ENCODE measurements at places on chromosomes 3 and 15.

GRCh38 chr3:11162401-11163345 lies 8.4 kb downstream of the HRH1 start:
- H3K27ac ChIP-seq, result no peak overlapping the region
- no peak for DNase-seq
- H3K4me3 ChIP-seq, result no peak overlapping the region

DNA sequence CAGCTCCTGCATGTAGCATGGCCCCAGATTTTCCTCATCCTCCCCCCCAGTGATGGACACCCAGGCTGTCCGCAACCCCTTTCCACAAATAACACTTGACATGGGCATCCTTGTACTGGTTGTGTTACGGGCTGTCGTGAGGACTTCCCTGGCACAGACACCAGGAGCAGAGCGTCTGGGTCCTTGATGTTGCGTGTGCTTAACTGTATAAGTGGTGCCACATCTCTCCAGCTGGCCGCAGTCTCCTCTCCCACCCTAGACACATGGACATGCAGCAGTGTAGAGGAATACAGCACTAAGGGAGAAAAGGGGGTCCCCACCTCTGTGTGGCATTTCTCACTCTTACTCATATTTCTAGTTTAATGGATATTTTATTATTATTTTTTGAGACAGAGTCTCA lies 56.6 kb downstream of the FBLN2 start:
- no peak overlapping the region for H3K27ac ChIP-seq
- no peaks in the 10 kb centered on the region for H3K36me3 ChIP-seq
- no peaks in the 10 kb centered on the region for H3K4me1 ChIP-seq
- no peak for DNase-seq
- no peak overlapping the region for H3K4me3 ChIP-seq

GRCh38 chr15:72487070-72487797 lies 13.1 kb downstream of the ARIH1 start:
- peaks cover 10% of the 10 kb centered on the region for H3K36me3 ChIP-seq
- no peak overlapping the region for H3K4me3 ChIP-seq
- H3K27ac ChIP-seq, result no peak overlapping the region
- H3K27me3 ChIP-seq, result no peaks in the 10 kb centered on the region
- peaks cover 30% of the 10 kb centered on the region for H3K4me1 ChIP-seq
- DNase-seq, result no peak

DNA sequence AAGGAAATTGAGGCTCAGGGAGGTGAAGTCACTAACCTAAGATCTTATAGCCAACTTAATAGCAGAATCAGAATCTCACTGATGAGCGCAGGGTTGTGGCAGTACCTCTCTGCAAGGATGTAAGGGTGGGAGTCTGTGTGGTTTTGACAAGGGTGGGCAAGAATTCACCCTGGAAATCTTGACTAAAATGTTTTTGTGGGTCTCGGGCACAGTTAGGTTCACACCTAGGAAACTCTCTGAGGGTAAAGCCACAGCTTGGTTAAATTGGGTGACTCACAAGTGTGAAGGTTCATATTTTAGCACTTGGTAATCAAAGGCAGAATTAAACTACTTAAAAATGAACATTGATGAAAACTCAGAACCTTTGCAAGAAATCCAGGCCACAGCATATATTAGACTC lies 178.2 kb upstream of the EOMES start:
- no peaks in the 10 kb centered on the region for H3K27me3 ChIP-seq
- no peak for DNase-seq
- H3K27ac ChIP-seq, result no peak overlapping the region
- peaks cover 20% of the 10 kb centered on the region for H3K36me3 ChIP-seq
- H3K4me1 ChIP-seq, result peaks cover 34% of the 10 kb centered on the region

DNA sequence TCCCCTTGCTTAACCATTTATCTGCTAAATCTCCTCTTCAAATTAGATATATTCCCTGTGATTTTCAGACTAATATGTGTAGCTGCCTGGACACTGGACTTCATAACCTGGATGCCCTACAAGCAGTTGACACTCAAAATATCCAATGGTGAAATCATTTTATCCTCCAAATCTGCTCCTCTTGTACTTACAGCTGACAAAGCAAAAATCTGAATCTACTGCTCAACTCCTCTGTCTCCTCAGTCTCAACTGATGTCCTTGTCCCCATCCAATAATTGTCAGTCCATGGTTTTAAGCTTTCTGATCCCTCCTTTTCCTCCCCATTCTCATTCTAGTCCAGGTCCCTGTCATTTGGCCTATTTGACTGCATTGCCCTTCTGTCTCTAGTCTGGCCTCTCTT lies 411.8 kb downstream of the TBC1D5 start:
- H3K36me3 ChIP-seq, result no peaks in the 10 kb centered on the region
- H3K27me3 ChIP-seq, result no peaks in the 10 kb centered on the region

DNA sequence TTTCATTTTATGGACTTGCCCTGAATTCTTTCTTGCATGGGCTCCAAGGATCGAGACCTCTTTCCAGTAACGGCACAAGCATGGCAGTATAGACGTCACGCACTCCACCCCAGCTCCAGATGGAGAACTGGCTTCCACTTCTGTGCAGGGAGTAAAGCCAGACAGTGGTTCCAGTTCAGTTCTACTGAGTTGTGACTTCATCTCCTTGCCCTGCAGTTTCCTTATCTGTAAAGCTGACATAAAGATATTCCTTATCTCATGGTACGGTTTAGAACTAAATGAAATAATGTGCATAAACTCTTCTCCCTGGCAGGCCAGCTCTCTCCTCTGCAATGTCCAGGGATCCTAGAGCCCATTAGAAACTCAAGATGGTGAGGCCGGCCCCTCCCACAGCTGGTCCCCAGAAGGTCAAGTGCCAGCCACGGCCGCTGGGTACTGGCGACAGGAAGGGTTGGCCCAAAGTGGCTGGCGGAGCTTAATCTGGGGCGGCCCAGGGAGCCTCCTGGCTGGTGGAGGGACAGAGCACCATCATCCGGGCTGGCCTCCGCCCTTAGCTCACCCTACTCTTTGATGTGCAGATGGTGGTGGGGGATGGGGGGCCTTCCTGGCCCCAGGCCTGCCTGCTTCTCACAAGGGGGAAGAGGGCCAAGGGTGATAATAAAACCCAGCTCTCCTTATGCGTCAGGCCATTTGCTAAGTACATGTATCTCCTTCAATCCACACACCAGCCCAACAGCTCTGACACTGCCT lies 7.2 kb downstream of the MESP2 start:
- peaks cover 11% of the 10 kb centered on the region for H3K4me1 ChIP-seq
- no peak overlapping the region for H3K4me3 ChIP-seq
- DNase-seq, result no peak
- H3K27ac ChIP-seq, result no peak overlapping the region
- H3K27me3 ChIP-seq, result peaks cover 12% of the 10 kb centered on the region

DNA sequence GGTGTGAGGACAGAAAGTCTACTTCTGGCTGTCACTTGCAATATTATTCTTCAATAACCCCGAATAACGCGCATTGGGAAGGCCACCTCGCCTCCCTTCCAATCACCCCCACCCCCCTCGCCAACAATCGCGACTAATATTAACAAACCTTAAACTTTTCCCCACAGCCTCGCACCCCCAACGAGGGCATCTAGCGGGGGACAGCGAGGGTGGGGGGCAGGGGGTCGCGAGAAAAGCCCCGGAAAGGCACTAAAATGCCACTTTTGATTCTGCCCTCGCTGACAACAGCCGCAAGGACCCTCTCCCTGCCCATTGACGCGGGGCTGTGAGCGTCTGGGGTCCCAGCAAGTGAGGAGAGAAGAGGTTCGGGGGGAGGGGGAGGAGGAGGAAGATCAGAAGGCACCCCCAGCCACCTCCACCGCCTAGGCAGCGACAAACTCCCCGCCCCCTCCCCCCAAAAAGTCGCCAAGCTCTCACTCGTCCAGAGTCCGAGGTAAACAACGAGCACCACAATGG lies 868 bp downstream of the SATB1 start:
- peaks cover 69% of the 10 kb centered on the region for H3K36me3 ChIP-seq
- H3K27me3 ChIP-seq, result no peaks in the 10 kb centered on the region
- peak overlapping the region; percentile 88 for H3K4me3 ChIP-seq
- DNase-seq, result no peak

Measured in activated CD4-positive, alpha-beta T cell treated with anti-CD3 and anti-CD28 coated beads, Interleukin-2, amount 10 ng/mL, durations not matched to agents 7 days and 5 days (primary cell).